ENCODE measurements at places on chromosomes 13 and 19.

DNA sequence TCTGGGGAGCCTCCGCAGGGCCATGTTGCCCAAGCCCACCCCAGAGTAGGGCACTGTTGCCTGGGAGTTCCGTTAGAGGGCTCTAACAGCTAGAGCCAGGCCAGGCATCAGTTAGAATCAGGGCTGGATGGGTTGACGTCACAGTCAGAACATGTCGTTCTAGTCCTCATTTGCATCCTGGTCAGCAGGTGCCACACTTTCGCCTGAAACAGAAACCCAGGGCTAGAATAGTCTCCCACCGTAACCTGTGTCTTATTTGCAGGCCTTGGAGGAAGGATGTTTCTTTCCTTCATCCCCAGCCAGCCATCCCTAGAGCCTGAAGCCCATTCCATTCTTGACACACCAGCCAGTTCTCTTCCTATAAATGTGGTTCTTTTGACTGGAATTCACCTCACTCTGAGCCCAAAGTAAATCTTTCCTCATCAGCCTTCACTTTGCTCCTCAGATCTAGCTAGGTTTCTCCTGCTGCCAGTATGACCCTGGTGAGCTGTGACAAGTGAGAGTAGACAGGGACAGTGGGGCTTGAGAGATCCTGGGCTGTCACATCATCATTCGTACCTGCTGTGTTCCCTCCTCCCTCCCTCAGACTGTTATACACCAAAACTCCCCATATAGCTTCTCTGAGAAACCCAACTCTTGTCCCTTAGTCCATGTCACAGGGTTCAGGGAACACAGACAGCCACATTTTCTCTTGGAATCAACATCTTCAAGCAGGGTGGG lies 12.2 kb upstream of the CCDC97 start:
- no peak for DNase-seq

- DNase-seq, result no peak
These were observed 7.2 kb downstream of the KRTDAP start for GRCh38 chr19:35483089-35483488.

DNA sequence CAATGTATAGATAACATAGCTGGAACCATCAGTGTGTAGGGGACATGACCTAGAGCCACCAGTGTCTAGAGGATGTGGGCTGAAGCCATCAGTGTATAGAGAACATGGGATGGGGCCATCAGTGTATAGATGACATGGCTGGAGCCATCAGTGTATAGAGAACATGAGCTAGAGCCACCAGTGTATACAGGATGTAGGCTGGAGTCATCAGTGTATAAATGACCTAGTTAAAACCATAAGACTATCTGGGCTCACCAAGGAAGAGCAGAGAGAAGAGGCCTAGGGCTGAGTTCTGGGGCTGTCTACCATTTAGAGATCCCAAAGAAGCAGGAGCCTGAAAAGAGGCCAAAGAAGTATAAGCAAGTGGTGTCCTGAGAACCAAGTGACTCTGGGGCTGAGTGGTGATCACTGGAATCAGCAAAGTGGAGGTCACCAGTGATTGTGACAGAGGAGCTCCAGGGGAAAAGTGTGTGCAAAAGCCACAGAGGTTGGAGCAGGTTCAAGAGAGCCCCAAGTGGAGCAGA lies 41.0 kb downstream of the RFX2 start:
- no peak for DNase-seq

- DNase-seq, result no peak
These were observed 135.9 kb downstream of the DLEU7 start for GRCh38 chr13:50707628-50708027.

DNA sequence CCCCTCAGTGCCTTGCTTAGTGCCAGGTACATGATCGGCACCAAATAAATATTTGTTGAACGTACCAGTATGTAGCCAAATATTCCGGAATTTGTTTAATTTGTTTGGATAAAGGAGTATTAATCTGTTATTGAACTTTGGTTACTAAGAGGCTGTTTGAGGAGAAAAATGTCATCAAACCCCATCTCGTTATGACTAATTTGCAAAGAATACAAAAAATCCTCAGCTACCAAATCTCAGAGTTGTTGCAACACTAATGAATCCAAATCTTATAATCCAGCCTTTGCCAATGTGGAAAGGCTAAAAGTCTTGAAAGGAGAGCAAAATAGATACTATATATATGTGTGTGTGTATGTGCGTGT lies 79.5 kb downstream of the KLF5 start:
- no peak for DNase-seq

- no peak for DNase-seq
These were observed 6.8 kb downstream of the ELL start for GRCh38 chr19:18514800-18515682.
